ENCODE measurements at places on chromosomes 6 and 20.

DNA sequence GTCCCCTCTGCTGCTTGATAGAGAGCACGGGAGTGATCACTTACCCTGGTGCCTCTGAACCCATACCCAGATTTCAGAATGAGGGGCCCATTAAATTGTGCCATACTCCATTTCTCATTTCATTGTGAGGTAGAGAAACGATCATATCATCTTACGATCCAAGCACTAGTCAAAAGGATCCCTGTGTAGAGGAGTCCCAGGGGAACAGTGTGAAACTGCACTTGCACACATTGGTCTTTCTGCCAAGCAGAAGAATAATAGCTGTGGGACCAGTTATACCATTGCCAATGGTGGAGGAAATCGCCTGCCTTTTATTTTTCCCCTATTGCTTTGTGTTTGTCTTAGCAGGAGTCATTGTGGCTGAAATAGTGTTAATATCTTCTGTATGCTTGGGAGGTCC is 161.9 kb downstream of the FARS2 start:
- DNase-seq = no peak

GRCh38 chr6:133906050-133906449 is 17.1 kb downstream of the TCF21 start:
- no peak for DNase-seq

GRCh38 chr6:138752017-138752416 is 21.6 kb upstream of the CCDC28A start:
- no peak for DNase-seq

DNA sequence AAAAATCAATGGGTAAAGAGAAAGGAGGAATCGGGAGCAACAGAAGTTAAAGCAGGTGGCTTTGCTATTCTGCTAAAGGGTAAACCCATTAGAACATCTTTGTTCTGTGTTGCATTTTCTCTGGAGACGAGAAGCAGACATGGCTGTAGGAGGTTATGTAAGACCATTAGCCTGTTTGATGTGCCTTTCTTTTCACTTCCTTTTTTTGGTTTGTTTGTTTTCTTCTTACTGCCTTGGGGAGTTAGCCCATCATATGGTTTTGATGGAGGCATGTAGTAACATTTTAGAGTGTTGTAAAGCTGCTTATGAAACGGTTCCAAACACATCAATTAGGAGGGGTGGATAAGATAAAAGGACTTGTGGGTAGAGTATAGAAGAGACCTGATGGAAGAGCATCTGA is 131.0 kb downstream of the DOK5 start:
- DNase-seq = no peak

DNA sequence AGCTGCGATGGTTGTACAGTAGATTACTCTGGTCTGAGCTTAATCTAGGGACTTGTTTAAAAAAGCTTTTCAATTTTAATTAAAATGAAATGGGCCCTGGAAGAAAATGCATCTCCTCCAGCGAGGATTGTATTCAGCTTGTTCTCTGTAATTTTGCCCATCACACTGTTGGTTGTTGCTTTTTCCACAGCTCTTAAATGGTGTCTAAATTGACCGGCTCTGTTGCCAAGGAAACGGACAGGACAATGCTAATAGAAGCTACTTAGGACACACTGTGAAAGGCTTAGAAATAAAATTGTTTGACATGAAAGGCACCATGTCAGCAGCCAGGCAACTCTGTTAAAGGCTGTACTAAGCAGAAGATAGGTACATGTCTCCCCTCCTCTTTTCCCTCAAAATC is 116.7 kb upstream of the NRSN1 start:
- DNase-seq = no peak

GRCh38 chr6:31270788-31271640 is 878 bp downstream of the HLA-C start:
- DNase-seq = no peak

DNA sequence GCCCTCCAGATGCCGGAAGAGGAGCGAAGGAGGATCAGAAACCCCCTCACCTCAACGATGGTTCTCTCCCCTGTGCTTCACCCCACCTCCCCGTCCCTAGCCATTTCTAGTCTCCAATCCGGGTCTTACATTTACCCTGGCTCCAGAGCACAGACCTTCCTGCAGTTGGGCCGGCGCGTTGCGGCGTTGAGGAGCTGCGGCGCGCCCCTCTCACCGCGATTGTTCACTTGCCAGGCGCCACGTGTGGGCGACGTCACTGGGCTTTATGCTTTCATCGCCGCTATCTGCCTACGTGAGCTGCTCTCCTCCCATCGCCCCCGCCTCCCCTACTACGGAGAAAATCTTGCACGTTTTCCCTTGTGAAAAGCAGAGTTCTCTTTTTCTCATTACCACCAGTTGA is at the start of gene CRISP2:
TSS of gene CRISP2 (minus strand) at position 198 of the 400 bp plus-strand sequence. CDS start 4,347 bp downstream, outside the sequence.
- DNase-seq = no peak

- DNase-seq = no peak
Observed at GRCh38 chr6:13355999-13356785, 27.9 kb upstream of the TBC1D7 start.

DNA sequence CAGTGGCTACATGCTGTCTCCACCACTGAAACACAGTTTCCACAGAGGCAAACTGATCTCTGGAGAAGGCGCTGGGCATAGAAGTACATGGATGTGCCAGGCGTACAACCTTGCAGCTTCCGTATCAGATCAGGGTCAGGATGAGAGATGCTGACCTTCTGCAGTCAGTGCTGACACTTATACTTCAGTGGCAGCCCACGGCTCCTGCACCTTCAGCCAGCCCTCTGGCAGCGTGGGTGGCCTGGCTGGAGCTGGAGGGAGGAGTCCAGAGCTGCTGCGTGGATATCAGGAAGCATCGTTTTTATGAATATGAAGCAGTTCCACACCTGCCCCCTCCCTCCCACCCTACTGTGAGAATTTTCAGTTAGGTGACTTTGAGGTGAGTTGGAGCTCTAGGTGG is 149.3 kb downstream of the CFAP61 start:
- no peak for DNase-seq

DNA sequence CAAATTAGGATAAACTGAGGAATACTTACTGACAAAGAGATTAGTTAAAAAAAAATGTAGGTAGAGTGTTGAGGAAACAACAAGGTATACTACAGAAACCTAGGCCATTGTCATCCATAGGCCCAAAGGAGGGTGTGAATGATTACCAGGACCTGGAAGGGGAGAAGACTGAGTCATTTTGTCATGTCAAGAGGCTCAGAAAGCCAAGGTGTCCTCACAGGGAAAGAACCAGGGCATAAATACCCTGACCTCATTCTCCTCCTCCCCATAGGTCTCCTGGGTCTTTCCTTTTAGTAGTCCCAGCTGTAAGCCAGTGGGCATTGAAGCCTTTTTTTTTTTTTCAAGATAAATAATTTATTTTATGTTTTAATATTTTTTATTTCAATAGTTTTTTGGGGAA is 582.1 kb upstream of the JAG1 start:
- no peak for DNase-seq

- no peak for DNase-seq
Observed at GRCh38 chr6:43848671-43849391, 78.8 kb downstream of the VEGFA start.

DNA sequence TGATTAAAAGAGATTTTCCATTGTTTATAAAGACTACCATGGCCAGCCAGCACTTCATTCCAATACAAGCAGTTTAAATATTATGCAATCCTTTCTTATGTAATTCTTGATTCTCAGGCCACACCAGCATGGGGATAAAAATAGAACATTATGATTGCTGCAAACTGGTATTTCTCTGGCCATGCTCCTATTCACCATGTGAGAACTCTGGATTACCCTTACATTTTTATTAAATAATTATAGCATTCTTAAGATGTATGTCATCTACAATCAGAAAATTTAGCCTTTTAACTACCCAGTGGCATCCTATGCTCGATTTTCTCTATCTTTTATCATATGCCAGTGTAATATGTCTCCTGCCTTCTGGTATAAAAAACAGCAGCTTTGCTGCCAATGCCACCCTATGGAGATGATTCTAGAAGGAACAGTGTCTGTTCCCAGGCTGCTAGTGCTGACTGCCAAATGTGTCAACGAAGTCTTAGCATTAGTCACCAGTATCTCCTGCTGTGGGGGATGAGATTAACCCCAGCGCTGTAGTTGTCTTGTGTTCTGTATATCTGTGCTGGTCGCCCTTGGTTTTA is 501.4 kb downstream of the BCKDHB start:
- no peak for DNase-seq

GRCh38 chr6:91708534-91708933 is 1121.7 kb upstream of the MAP3K7 start:
- DNase-seq = no peak

GRCh38 chr6:7454696-7455358 is 65.2 kb downstream of the RIOK1 start:
- DNase-seq = no peak

GRCh38 chr20:64165866-64166600 is 1.8 kb downstream of the MYT1 start:
- peak; percentile 51 for DNase-seq

- DNase-seq = no peak
Observed at GRCh38 chr6:21332660-21333059, 260.9 kb upstream of the SOX4 start.

DNA sequence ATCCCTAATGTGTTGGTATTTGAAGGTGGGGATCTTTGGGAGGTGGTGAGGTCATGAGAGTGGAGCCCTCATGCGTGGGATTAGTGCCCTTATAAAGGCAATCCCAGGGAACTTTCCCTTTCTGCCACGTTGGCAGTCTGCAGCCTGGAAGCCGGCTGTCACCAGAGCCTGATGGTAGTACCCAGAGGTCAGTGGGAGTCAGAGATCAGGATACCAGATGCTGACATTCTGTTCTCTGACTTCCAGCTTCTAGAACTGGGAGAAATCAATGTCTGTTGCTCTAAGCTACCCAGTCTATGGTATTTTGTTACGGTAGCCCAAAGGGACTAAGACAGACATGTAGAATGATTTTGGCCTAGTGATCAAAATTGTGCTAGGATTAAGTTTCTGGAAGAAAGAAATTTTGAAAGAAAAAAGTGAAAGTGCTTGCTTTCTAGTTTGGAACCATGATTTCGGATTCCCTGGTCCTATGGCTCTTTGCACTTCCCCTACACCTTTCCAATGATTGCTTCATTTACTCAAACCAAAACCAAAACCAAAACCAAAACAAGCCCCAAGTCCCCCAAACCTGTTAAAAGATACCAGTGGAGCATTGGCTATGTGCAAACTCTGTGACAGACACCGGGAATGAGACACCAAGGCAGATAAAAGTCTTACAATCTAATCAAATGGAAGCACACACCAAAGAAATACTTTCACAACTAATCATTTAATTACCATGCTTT is 173.7 kb upstream of the ZNF217 start:
- DNase-seq = no peak

GRCh38 chr6:35755278-35755924 is 18.6 kb downstream of the ARMC12 start:
- DNase-seq = no peak

- DNase-seq = no peak
Observed at GRCh38 chr6:31299511-31299910, 27.6 kb upstream of the HLA-C start.

- DNase-seq = peak; percentile 65
Observed at GRCh38 chr6:6315660-6316059, 4.8 kb downstream of the F13A1 start.

- no peak for DNase-seq
Observed at GRCh38 chr6:65557224-65557623, 149.8 kb downstream of the EYS start.

DNA sequence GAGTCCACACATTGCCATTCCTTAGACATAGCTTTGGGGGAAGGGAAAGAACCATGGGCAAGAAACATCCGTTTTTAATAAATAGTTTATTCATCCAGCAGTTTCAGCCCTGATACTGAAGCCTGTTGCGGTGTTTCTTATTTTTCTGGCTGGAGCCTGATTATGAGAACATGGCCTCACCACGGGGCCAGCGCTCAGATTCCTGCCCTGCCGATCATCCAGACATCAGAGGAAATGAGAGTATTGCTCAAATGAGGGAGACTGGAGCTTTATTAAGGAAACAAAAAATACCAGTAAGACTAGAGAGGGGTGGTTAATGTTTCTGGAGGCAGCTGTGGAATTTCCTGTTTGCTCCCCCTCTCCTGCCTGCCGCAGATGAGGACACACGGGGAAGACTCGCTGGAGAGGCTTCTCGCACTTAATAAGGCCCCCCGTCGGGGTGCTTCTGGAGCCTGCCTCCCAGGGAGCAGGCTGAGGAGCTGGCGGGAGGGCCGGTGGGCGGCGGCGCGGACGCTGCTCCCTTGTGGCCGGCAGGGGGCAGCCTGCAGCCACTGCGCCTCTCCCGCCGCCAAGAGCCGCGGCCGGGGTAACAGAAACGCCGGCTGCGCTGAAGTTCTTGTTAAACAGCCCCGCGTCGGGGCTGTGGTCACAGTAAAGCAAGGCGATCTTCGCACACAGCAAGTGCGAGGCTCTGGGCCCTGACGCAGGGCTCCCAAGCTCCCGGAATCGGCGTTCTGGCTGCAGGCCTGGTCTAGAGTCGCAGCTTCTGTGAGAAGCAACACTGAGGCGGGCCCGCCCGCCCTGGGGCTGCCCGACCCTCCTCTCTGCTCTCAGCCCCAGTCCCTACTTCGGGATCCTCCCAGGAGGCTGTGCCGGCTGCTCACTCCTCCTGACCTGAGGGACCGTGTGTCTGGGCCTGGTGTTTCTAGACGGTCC is 17.5 kb downstream of the LEMD2 start:
- DNase-seq = peak; percentile 44

DNA sequence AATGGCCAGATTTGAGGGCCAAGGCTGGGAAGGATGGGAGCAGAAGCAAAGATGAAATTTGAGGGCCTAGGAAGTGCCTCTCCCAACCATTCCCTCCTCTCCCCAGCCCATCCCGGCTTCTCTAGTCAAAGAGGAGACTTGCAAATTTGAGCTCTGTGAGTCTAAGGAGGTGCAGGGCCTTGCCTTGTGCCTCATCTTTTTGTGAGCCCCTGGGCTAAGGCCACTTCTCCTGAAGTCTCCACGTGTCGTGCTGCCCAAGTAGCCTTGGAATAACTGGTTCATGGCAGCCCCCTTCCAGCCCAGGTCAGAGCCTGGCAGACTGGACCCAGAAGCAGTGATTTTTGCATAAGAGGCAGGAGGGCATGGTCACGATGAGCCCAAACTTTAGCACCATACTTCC is 6.7 kb downstream of the PTGIS start:
- no peak for DNase-seq

GRCh38 chr6:85275338-85275985 is 174.4 kb upstream of the NT5E start:
- DNase-seq = no peak

DNA sequence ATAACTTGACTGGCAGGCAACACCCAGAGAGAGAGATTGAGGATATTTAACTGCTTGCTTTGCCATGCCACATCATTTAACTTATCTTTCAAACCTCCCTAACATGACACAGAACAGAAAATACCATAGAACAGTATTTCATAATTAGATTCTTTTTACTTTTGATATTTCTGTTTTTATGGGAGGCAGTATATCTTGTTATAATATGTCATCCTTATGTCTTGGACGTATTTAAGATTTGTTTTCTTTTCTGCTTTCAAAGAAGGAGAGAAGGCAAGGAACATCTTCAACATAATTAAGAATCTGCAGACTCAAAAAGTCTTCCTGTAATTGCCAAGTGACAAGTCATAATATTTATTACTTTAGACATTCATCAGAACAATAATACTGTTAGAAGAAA is 1283.7 kb downstream of the GRIK2 start:
- no peak for DNase-seq

DNA sequence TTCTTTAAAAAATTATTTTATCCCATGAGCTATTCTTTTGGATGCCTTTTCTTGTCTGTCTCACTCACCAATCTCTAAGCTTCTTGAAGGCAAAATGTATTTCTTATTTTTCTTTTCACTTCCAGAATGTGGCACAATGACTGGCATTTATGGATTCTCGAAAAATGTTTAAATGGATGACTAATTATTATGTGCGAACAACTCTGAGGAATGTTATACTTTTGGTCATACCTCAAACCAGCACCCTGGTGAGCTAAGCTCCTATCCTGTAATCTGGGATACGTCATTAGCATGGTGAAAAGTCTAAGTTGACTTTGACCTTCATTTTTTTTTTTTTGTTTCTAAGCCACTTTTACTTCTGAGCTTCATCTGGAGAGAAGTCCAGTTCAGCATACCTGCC is 214.0 kb upstream of the CEP162 start:
- no peak for DNase-seq
